ENCODE measurements at places on chromosomes 4 and X.
A peak's percentile ranks its signal among the peaks of the same experiment; 100 is the strongest.

GRCh38 chr4:99712530-99712929, 54.9 kb upstream of the C4orf54 start:
- no peak for DNase-seq

DNA sequence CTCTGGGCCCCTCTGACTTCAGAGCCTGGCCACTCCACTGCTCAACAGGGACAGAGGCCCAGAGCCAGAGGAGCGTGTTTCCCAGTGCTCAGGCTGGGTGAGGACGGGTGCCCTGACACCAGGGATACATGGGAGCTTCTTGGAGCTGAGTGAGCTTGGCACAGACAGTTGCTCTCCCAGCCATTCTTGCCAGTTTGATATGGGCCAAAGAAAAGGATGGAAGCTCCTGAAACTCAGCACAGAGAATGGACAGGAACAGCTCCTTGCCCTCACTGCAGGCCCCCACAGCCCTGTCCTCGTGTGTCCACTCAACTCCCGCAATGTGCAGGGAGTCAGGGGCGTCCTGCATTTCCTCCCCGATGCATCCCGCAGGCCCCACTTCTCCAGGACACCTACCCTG, 38.8 kb downstream of the NSG1 start:
- DNase-seq = no peak

- DNase-seq = no peak
Measured at GRCh38 chr4:112994732-112995464, 54.6 kb upstream of the ANK2 start.

GRCh38 chr4:5387457-5387856, 320.9 kb downstream of the EVC2 start:
- DNase-seq = peak; percentile 11

DNA sequence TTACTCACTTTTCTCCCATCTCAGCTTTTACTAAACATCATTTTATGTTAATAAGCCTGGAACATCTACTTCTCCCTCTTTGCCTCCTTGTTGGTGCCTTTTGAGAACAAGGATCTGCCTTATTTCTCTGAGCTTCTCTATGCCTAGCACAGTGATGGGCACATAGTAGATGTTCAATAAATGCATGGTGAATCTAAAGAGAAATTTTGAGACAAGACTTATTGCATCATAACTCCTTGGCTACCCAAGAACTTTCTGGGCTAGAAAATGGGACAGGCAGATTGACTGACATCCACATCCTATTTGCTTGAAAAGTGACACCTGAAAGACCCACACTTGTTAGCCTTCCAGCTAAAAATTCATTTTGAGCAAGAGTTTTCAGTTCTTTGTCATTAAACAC, 87.2 kb upstream of the TFDP3 start:
- no peak for DNase-seq

- DNase-seq = no peak
Measured at GRCh38 chr4:136644279-136644678, 888.0 kb downstream of the PCDH18 start.

DNA sequence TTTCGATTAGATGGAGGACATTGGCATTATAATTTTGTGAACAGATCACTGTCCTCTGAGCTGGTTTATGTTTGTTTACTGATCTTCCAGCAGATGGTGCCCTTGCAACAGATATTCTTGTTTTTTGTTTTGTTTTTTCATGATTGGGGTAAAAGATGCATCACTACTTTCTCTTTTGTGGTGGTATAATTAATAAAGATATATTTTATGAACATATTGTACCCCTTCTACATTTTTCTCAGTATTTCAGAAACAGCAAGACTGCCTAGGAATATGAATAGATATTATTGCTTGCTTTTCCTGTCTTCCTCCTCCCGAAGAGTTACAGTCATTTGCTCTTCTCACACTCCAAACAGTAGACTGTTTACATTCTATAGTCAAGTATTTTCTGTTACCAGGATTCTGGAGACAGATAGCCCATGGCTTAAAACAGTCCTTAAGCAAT, 905.2 kb downstream of the TRAM1L1 start:
- peak; percentile 14 for DNase-seq

GRCh38 chr4:53633608-53634007, 42.3 kb upstream of the LNX1 start:
- peak; percentile 87 for DNase-seq

DNA sequence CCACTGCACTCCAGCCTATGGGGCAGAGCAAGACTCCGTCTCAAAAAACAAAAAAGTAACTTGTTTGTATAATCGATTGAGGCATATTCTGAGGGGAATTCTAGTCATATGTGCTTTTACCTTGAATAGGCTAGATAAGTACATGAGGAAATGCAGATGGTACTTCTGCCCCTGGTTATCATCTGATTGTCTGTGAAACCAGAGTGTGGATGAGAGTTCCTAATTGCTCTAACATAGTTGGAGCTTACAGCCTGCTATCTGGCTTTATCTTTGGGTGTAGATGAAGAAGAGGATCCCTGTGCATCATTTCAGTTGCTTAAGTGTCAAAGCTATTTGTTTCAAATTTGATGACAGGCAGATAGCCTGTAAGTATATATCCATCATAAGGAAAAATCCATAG, 205.1 kb downstream of the RAPGEF2 start:
- DNase-seq = no peak

DNA sequence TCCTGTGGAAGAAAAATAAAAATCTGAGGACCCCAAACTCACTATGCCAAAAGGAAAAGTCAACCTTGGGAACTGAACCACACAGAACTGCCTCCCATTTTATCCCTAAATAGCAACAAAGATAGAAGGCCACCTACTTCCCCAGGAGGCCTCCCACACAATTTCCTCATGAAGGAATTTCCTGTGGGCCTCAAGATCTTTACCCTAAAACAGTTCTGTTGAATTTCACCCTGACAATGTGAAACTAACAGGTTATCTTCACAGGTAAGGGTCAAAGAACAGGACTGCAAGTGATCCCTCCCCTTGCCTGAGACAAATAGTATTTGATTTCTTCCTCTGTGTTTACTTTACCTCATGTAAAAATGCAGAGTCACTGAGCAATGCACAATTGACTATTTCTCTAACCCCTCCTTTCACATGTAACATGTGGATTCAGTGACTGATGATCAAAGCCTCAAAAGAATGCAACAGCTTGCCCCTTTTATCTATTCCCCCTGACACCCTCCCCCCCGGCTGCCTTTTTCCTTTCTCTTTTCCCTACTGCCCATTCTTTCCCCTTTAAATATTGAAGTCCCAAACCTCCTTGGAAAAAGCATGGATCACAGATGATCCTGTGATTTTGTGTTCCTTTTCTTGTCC, 33.3 kb downstream of the MEPE start:
- DNase-seq = peak; percentile 18

DNA sequence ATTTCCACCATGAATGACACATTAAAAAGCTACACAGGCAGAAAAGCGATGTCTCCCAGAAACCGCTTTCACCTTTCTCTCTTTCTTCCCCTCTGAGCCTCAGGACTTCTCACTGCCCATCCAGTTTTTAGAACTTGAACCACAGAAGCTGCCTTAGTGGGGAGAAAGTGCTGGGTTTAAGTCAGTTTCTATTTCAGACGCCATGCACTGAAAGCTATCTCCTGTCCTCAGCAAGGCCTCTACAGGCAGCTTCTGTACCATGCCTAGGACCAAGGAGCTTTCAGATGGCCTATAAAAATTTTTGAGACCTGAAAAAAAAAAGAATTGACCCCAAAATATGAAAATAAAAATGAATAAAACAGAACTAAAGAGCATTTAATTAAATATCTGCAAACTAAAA, 34.5 kb downstream of the RAB33B start:
- DNase-seq = no peak

- peak; percentile 21 for DNase-seq
Measured at GRCh38 chrX:44152852-44153251, 179.7 kb upstream of the NDP start.

GRCh38 chrX:110852180-110852579, 56.6 kb upstream of the CHRDL1 start:
- peak; percentile 24 for DNase-seq

- DNase-seq = no peak
Measured at GRCh38 chrX:108312957-108313356, 125.3 kb downstream of the COL4A6 start.

DNA sequence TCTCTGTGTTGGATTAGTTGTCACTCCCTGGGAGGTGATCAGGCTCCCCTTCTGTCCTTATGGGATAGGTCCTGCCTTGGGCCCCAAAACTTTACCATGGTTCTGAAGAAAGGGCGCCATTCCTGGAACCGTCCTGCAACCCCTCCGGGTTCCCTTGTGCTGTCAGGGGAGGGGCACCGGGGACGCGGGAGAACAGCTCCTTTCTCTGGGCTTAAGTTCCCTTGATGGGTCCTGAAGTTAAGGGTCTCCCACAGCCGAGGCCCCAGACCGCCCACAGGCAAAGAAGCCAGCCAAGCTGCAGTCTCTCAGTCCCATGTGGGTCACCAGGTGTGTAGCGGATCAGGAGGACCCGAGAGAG, 44.8 kb downstream of the UGT2A3 start:
- DNase-seq = no peak

- no peak for DNase-seq
Measured at GRCh38 chr4:114277690-114278089, 298.2 kb upstream of the ARSJ start.

DNA sequence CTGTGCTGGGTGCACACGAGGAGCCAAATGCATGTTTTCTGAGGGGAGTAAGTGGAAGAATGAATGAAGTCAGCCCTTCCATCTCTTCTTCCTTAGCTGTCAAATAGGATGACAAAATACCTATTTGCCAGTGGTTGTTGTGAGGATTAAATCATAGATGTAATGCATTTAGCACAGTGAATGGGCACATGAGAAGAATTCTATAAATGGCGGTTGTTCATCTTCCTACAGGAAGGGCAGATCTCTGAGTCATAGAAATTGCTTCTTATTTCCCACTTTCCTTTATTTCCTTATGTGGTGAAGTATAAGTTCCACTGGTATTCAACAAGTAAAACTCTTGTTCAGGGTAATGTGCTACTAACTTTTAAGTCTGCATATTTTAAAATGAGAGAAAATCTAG, 83.1 kb downstream of the SORBS2 start:
- no peak for DNase-seq

All from NB4 (cell line).